ENCODE measurements at places on chromosomes 4 and X. TPM values are rescaled to one million over a fixed set of nuclear protein-coding genes. Genes with fewer than 3 reads are reported as not detected.

Gene DMRTC1
- total RNA-seq, result 0.62 TPM

Gene CXCR3
- 0.92 TPM for total RNA-seq

Gene GPRASP1
- total RNA-seq, result 14.4 TPM

Gene MEPE
- total RNA-seq, result not detected

Gene ARMCX1
- 133 TPM for total RNA-seq

Gene FAM53A
- total RNA-seq, result 1.7 TPM

Gene UCHL1
- total RNA-seq, result 32.9 TPM

Gene FRAS1
- total RNA-seq, result 46.9 TPM

Gene CYBB
- total RNA-seq, result 9.3 TPM

Gene AMBN
- total RNA-seq, result not detected

Gene EXOC1L
- not detected for total RNA-seq

Gene UCP1
- total RNA-seq, result not detected

Gene DACH2
- total RNA-seq, result 0.72 TPM

Gene S100G
- total RNA-seq, result not detected

Gene MAML3
- total RNA-seq, result 7.0 TPM

Gene RAI2
- total RNA-seq, result 2.1 TPM

Gene GPR173
- 3.1 TPM for total RNA-seq

Gene ARHGEF6
- 22.7 TPM for total RNA-seq

Gene ZNF157
- 0.92 TPM for total RNA-seq

Gene TMEM154
- 12.6 TPM for total RNA-seq

Gene PLS3
- total RNA-seq, result 133 TPM

Gene TLR2
- total RNA-seq, result 7.1 TPM

Gene CPE
- total RNA-seq, result 147 TPM

Gene SYTL4
- 7.7 TPM for total RNA-seq

Gene SLC9B1
- total RNA-seq, result 2.7 TPM

Gene MAGEB1
- not detected for total RNA-seq

Gene DUSP21
- not detected for total RNA-seq

Gene SPANXN5
- total RNA-seq, result not detected

Gene FANCB
- total RNA-seq, result 6.8 TPM

Gene CFAP99
- total RNA-seq, result not detected

Gene PPP1R2C
- not detected for total RNA-seq

Gene USP17L28
- total RNA-seq, result not detected

Gene XPNPEP2
- 0.72 TPM for total RNA-seq
